ENCODE measurements at places on chromosomes 13 and 19.

DNA sequence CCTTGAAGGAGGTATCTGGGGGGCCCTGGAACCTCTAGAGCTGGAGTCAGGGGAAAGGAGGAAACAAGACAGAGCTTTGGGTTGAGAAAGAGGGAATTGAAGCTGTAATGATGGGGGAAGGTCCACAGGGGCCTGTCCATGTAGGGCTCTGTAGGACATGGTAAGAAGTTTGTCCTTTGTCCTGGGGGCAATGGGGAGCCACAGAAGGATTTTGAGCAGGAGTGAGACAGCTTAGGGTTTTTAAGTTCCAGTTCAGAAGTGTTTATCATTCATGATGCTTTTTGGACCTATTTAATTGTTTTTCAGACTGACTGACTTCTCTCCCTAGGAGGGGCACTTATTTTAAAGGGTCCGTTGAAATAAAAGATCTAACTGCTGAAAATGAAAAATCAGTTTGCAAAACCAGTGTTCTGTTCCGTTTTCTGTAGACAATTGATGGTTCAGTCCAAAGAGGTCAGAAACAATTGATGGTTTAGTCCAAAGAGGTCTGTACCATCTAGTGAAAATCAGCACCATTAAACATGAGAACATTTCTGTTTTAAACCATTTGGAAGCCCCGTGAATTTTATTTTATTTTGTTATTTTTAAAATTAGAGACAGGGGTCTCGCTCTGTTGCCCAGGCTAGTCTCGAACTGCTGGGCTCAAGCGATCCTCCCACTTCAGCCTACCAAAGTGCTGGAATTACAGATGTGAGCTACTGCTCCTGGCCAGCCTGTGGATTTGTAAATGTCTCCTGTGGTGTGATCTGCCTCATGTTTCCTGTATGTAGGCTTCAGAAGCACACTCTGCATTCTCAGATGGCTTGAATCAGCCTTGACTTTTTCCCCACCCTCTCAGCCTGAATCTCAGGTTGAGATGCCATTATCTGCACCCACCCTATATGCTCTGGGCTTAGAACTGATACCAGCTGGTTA is 8.4 kb downstream of the PLD3 start:
- DNase-seq = no peak

- DNase-seq = no peak
These were observed 82.8 kb downstream of the ITGBL1 start for GRCh38 chr13:101535192-101535746.

DNA sequence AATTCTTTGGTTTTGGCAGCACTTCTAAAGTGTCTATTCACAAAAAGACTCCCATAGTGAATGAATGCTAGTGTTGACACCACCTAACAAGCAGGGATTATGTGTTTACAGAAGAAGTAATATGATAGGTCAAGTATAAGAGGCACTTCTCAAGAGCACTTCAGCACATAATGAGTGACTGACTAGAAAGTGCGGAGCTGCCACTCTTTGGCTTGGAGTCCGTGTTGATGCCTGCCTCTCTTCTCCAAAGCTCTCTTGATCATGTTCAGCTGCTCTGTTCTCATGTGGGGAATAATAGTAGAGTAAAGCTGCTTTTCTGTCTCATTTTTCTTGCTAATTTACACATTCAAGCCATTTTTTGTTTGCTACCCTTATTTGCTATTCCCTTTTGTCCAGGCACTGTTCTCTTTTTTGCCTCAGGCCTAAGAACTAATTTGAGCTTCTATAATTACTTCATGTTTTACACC is 22.7 kb upstream of the MAB21L1 start:
- DNase-seq = no peak

DNA sequence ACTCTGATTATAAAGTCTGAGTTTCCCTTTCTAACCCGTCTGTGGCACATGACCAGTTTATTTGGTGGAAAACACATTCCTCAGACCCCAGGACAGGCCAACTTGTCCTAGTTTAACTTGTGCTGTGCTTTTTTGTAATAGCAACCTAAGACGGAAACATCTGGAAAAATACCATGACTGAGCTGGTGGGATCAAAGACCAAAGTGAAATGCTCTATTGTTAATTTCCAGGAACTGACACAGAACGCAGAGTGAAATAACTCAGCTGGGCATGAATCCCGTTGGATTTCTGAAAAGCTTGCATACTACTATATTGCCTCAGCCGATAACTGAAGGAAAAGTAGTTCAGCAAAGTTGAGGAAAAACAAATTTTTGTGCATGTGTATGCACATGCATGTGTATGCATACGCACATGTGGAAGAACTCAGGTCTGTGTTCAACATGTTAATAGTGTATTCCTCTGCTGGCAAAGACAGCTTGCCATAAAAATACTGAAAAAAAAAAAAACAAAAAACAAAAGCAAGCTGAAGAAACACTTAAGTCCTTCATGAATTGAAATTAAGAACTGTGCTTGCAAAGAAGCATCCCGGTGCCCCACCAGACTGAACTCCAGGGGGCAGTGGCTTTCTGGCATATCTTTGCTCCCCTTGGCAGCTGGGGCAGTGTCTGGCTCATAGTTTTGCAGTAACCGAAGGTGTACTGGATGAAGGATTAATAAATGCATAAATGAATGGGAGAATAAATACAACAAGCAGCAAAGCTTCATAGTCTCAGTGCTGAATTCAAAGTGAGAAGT is 187.8 kb downstream of the LHFPL6 start:
- peak; percentile 52 for DNase-seq

DNA sequence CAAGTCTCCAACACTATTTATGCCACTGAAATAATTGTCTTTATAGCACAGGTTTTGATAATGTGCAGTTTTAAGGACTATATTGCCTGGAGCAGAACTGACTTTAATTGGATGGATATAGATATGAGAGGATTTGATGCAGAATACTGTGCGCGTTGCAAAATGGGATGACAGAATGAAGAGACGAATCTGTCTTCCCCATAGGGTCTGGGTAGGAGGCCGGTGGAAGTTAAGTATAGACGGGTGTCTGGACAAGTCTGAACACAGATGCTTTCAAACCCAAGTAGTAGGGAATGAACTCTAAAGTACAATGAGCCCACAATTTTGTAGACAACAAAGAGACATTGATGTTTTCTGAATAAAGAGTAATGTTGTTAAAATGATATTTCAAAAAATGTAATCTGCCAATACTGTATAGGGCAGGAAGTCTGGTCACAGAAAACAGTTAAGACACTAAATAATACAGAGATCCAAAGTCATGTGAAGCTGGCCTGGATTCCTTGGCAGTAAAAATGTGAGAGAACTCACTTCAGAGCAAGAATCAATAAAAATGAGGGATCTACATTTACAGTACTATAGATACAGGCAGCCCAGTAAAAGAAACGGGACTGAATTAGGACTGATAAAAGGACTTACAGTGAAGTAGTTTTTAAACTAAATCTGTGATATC is 125.5 kb downstream of the ENOX1 start:
- no peak for DNase-seq

- no peak for DNase-seq
These were observed 7.5 kb upstream of the SLC39A3 start for GRCh38 chr19:2747349-2747748.

DNA sequence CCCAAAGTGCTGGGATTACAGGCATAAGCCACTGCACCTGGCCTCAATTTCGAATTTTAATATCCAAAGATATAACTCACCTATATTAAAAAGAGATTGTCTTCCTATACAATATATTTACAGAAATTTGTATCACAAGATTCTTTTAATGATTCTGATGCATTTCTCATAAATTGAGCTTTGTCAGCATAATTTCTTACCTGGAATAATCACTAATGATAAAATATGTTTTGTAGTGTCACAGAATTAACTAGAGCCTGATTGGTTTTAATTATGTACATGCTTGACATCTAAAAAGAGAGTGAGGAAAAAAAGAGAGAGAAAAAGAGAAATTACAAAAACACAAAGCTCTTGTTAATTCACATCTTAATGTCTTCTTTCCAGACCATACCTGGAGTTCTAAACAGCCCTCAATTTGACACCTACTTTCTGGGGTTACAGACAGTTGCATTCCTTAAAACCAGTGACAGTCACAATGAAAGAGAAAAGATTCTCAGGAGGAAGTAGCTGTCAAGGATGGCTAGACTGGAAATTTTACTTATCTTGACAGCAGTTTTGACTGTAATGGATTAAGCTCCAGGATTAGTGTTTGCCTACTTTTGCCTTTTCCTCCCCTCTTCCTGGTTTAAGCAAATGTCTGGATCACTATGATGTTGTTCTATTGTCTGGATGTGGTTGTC is 214.4 kb downstream of the SPRY2 start:
- DNase-seq = no peak

DNA sequence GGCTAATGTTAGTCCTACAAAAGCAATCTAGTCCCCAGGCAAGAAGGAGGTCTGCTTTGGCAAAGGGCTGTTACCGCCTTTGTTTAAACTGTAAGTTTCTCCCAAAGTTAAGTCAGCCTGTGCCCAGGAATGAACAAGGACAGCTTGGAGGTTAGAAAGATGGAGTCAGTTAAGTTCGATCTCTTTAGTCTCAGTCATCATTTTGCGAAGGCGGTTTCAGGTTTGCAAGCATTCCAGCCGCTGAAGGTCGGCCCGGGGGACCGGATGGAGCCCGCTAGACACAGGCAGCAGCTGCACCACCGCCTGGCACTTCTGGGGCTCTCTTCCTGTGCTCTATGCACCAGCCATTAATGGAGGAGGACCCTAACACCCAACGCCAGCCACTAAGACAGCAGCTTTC is 91.3 kb downstream of the STK24 start:
- DNase-seq = no peak

GRCh38 chr13:88761145-88761544 is 1090.0 kb downstream of the SLITRK5 start:
- DNase-seq = peak; percentile 30

DNA sequence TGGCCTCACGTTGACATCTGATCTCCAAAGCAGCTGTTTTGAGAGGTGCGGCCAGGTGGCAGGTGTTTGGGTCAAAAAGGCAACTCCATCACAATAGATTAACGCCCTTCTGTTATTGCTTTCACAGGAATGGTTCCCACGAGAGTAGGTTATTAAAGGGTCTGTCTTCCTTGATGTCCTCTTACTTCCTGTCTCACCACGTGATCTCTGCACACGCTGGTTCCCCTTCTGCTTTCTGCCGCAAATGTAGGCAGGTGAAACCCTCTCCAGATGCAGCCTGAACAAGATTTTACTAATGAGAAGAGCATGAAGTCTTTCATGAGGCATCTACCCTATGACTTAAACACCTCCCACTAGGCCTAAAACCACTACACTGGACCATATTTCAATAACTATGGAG is 22.8 kb upstream of the ZNF564 start:
- DNase-seq = no peak

DNA sequence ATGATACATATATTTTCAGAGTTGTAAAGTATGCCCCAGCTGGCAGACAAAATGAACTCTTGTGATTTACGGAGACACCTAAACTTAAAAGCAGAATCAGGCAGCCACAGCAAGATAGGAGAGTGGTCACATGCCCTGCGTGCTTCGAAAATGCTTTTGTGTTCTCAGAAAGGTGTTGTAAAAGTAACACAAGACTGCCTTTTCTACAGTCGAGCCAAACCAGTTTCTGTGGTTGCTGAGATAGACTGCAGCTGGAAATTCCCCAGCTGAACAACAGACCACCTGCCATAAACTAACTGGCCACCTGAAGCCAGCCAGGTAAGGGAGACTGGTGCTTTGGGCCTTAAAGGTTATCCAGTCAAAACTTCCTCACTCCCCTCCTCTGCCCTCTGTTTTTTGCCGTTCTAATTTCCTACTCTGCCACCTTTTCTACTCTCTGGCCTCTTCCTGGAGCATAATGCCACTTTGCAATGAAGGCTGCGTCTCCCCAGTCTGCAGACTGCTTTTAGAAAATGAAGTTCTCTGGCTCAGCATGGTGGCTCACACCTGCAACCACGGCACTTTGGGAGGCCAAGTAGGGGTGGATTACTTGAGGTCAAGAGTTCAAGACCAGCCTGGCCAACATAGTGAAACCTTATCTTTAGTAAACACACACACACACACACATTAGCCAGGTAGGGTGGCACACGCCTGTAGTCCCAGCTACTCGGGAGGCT is 381.2 kb upstream of the SLITRK1 start:
- DNase-seq = no peak

DNA sequence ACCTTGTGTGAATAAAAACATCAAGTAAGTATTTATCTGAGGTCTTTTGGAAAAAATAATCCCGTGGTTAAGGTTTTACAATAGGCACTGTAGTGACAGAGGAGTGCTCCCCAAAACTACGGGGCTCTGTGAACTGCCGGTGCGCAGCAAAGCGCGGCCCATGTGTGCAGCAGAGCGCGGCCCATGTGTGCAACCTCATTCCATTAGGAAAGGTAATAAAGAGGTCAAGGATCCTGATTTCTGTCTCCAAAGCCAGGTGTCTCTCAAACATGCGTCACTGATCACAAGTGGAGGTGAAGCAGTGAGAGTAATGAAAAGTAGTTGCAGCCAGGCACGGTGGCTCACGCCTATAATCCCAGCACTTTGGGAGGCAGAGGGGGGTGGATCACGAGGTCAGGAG is 58.7 kb downstream of the MRPL57 start:
- DNase-seq = no peak

- DNase-seq = no peak
These were observed 12.8 kb upstream of the RASA3 start for GRCh38 chr13:114145256-114145655.

DNA sequence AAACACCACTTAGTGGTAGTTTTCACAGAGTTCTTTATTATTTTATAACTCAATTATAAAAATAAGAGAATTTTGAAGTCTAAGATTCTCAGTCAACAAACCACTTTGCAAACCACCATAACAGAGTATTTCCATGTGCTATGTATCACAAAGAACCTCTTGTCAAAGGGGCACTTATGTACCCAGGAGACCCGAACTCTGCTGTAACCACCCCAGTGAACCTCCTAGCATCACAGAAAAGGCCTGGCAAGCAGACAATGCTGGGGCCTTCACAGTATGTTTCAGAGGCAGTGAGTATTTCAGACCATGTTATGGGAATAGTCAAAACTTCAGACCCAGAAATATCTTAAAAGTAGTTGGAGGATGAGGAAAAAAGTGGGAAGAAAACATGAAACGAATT is 714.1 kb downstream of the EFNB2 start:
- no peak for DNase-seq

GRCh38 chr13:20704459-20705069 is 1.1 kb downstream of the IL17D start:
- no peak for DNase-seq

DNA sequence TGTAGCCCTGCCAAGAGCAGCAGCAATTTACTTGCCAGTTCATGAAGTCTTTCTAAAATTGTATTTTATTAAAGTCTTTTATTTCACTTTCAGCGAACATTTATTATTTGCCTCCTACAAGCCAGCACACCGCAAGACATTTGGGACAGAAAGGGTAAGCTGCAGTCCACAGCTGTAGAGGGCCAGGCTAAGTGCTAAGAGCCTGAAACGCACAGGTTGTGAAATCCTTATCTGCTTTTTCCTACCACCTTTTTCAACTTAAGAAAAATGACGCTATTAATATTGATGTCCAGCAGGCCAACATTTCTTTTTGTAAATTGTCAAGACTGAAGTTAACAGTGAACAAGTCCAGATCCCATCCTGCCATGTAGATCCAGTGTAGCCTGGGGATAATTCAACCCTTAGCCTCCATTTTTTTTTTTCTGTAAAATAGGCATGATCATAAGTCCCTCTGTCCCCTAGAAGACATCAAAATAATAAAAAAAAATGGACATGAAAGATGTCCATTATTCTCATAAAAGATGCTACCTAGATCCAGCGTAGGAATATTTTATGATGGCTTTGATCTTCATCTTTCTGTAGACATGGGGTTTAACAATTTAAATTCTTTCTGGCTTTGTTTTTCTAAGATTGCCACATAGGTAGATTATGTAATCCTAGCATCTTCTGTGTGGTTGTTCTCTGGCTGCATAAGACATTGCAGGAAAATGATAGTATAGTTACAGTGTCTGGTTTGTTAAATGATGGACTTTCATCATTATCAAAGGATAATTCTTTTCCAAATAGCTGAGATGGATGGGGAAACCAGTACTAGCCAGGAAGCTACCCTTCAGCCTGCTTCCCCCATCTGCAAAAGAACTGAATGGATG is 128.4 kb downstream of the SHISA2 start:
- no peak for DNase-seq

Data from erythroblast (primary cell).